ENCODE measurements at places on chromosomes 4 and X.

DNA sequence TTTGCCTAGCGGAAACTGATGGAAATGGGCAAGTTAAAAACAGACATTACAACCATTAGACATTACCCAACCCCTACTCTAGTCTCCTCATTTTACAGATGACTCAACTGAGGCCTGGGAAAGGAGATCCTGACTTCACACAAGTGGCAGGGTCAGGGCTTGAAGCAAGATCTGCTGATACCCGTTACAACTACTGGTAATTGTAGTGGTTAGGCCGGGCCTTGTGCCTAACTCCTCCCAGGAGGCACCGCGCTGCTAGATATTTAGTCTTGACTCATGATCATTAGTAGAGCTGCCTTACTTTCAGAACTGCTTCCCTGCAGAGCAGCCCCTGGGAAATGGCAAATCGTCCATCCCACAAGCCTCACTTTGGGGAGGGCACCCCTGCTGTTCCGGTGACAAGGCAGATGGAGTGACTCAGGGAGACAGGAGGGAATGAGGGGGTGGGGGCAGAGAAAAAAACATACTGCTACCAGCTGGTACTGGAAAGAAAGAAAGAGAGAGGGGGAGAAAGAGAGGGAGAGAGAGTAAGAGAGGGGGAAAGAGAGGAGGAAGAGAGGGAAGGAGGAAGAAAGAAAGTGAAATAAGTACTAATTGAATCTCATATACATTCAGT lies 12.2 kb downstream of the ARHGEF6 start:
- peak; percentile 94 for DNase-seq

DNA sequence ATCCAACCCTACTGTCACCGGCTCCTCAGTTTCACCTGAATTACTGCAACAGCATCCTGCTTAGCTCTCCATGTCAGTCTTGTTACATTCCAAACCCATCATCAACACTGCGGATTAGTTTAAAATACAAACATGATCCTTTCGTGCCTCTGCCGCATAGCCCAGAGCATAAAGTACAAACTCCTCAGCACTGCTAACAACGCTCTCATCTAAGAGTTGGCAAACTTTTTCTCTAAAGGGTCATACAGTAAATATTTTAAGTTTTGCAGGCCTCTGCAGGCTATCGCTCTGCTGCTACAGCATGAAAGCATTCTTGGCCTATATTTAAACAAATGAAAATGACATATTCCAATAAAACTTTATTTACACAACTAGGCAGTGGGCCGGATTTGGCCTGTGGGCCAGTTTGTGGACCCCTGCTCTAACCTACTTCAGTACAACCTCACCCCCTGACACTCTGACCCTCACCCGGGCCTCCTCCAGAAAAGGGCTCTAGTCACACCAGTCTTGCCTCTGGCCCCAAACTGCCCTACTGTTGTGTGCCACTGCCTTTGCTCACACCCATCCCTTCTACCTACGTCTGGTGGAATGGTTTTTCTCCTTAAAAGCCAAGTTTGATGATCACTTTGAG lies 7.2 kb downstream of the STX18 start:
- DNase-seq = no peak

DNA sequence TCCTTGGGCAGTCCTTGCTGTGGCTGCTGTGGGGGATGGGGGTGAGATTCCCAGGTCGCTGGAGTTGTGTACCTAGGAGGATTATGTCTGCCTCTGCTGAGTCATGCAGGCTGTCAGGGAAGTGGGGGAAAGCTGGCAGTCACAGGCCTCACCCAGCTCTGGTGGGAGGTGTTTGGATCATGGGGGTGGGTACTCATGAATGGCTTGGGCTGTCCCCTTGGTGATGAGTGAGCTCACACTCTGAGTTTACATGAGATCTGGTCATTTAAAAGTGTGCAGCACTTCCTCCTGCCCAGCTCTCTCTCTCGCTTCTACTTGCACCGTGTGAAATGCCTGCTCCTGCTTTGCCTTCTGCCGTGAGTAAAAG lies 24.6 kb upstream of the PDLIM3 start:
- DNase-seq = peak; percentile 43

- DNase-seq = no peak
Measured at GRCh38 chr4:133972586-133972985, 229.0 kb downstream of the PABPC4L start.

Measured in EH (cell line).